K562 (cell line): ENCODE measurements at places on chromosomes 6 and 20.

DNA sequence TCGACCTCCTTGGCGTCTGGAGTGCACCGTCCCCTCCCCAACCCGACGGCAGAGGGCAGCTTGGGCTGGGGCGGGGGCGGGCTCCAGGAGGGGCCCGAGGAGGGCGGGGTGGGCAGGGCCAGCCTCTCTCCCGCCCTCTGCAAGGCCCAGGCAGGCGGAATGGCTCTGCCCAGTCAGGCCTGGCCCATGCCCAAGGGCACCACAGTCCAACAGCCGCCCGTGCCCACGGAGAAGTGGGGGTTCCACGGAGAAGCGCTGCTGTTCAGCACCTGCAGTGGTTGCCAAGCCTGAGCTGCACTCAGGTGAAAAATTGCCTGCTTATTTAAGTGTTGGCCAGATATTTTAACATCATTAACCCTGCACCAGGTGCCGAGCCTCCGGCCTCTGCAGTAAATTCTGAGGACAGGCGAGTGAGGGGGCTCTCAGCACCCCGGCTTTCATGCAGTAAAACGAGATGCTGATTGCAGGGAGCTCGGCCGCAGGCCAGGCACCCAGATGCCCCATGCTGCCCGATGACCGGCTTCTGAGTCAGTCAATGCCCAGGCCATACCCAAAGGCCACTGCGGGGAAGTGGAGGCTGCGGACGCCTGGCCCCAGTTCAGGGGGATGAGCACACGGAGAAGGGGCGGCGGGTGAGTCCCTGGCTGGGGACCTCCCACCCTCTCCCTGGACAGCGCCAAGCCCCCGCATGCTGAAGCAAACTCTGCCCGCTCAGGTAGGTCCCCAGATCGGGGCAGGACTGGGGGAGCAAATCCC lies at the start of gene SRMS:
SRMS (minus strand) TSS at position 25 of the 756 bp plus-strand sequence. CDS start 286 bp downstream, outside the sequence.
- no peak for DNase-seq

- DNase-seq, result no peak
These were observed 148.1 kb upstream of the TCF21 start for GRCh38 chr6:133740816-133741215.

GRCh38 chr20:35767683-35768481 lies 3.9 kb upstream of the PHF20 start:
- no peak for DNase-seq

DNA sequence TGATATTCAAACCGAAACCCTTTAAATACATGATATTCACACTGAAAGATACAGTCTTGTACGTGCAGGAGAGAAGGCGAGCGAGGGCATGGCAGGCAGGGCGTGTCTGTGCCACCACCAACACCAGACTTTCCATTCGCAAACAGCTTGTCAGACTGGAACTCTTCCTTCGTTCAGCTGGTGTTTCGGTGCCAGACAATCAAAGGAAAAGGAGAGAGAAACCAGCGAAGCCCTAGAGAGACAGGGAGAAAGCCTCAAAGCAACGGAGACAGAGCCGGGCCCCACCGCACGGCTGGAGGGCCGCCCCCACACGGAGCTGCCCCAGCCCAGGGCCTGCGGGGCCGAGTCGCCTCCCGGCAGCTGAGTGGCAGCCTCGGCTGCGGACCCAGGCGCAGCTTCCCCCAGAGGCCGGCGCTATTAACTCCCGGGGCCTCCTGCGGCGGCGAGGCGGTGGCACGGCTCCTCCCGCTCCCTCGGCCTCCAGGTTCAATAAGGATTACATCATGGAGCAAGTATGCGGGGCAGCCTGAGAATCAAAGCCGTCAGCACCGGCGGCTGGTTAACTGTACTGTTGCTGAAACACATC lies 32.1 kb upstream of the NR2E1 start:
- peak; percentile 36 for DNase-seq

GRCh38 chr20:35120012-35120701 lies 27.0 kb downstream of the EDEM2 start:
- DNase-seq, result peak; percentile 67

DNA sequence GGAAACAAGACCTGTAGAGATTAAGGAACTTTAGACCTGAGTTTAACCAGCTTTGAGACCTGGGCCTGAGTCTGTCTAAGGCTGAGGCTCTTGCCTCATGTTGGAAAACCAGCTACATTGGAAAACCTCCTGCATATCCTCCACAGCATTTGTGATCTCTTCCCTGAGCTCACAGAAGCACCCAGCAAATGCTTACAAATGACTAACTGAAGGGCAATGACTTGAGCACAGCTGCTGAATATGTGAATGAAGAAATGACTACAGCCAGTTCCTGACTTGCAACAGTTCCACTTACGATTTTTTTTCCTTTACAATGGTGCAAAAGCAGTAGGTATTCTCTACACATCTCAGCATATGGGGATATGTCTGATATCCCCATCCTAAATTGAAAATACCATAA lies 112.4 kb upstream of the RREB1 start:
- DNase-seq, result no peak

DNA sequence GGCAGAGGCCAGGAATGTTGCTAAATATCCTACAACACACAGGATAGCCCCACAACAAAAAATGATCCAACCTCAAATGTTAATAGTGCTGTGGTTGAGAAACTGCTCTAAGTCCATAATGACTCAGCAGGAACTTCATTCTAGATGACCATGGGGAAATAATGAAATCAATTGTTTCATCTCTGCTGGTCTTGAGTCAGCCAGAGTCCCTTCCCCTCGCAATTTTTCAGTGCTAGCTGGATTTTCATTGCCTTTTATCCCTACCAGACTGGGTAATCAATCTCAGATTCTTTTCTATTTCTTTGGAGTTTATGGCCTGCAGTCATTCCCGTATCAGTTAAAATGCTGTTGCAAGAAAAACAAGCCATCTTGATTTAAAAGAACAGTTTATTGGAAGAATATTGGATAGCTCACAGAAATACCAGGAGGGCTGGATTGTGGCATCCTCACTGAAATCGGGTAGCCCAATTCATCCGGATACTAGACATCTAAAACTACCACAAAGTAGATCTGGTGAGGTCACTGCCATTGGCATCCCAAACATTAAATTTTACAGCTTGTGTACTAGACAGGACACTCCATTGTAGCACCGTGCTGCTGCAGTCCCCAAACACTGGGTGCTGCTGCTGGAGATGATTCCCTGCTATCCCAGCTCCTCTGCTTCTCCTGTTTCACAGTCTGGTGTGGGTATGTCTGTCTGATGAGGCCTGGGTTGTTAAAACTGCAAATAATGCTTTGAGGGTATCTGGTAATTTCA lies 30.3 kb upstream of the POPDC3 start:
- DNase-seq, result no peak

GRCh38 chr20:33400812-33401183 lies 521 bp downstream of the CDK5RAP1 start:
- no peak for DNase-seq

GRCh38 chr6:89984926-89985750 lies 90.9 kb downstream of the GJA10 start:
- peak; percentile 40 for DNase-seq

DNA sequence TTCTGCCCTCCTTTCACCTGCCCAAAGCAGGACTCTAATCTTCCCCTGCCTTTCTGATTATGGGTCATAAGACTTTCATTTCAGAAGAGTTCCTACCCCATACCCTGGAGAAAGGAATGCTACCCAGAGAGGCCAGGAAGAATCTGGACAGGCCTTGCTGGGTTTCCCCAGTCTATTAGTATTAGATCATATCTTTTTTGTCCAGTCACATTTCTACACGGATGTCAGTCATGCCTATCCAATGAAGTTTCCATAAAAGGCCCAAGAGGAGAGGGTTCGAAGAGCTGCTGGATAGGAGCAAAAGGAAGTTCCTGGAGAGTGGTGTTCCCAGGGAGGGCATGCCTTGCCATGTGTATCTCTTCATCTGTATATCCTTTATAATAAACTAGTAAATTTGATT lies 3.2 kb downstream of the POLH start:
- no peak for DNase-seq

GRCh38 chr6:135280375-135281136 lies 99.4 kb downstream of the MYB start:
- peak; percentile 62 for DNase-seq

DNA sequence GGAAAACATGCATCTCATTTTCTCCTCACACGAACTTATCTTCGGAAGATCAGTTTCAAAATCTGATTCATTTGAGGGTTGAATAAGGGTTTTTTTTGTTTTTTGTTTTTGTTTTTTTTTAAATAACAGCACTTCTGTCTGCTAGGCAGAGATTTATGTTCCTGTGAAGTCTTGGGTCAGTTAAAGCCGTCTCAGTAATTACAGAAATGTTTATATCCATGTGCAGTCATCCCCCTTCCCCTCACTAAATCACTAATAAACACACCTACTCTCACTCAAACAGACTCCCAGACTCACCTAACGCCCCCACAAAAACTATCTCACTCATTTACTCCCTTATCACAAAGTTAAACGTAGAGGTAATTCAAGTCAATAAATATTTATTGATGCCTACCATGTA lies 214.2 kb upstream of the SUPT3H start:
- DNase-seq, result no peak

GRCh38 chr6:26155061-26155930 lies 68.1 kb downstream of the HFE start:
- no peak for DNase-seq
